ENCODE measurements at places on chromosomes 12 and 14. TPM values are rescaled to one million over a fixed set of nuclear protein-coding genes. Genes with fewer than 3 reads are reported as not detected.

DNA sequence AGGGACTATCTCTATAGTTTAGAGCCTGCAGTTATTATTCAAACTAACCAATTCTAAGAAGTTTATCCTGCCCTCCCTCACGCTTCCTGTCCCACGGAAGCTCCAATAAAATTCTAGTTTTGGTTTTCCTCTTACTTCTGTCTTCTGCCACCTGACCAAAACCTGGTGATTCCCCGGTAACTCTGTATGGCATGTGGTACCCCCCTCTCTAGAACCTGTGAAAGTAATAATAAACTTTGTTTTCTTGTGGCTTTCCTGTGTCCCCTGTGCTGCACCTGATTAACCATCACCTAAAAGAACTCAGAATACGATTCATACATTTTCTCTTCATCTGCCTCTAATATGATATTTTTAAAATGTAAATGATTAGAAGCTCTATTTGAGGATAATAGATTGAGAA lies 379.8 kb downstream of the APAF1 start:
- DNase-seq: no peak

DNA sequence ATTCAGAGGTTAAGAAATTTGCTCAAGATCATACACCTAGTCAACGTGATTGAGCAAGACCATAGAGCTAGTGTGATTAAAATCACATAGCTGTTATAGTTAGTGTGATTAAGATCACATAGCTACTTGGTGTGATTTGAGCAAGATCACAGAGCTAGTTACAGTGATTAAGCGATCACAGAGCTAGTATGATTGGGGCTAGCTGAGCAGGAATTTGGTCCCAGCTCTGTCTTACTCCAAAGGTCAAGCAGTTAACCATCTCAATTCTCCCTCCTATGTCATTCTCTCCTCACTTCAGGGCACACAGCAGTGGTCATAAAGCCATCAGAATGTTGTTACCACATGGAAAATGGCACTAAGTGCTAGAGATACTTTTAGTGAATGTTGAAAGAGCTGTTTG lies 158.2 kb downstream of the SPTSSA start:
- DNase-seq: no peak

GRCh38 chr12:52324153-52324444 lies 2.9 kb upstream of the KRT83 start:
- no peak for DNase-seq

The TMPRSS12 gene
- total RNA-seq: not detected

DNA sequence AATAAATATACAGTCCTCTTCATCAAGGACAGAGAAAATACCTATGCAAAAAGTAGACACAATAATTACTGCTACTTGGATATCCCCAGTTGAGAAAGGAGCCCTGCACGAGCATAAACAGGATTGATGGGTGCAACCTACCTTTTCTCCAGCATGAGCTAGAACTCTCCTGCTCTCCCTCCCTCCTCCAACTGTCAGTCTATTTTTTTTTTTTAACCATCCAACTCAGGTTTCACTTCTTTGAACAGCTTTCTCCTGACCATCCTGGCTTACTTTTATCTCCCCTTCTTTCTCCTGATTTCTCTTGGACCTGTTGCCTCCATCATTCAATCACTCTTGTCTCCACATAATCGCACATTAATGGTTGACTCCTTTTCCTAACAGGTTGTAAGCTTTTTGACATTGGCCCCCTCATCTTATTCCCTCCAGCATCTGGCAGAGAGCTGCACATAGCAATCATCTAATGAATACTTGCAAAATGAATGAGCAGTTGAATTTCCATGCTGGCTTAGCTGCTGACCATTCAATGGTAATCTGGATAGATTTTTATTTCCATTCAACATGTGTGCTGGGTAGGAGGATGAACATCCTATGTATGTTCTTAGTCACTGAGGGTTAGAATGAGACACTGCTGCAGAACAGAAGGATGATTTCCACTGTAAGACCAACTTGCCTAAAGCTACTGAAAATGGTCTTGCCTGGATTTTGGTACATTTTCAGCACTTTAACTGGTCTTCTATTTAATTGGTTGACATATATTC lies 24.4 kb downstream of the MYBPC1 start:
- no peak for DNase-seq

The AICDA gene
- not detected for total RNA-seq

GRCh38 chr14:65062096-65063075 lies 39.9 kb downstream of the MAX start:
- DNase-seq: no peak

The CLEC4C gene
- total RNA-seq: not detected

The KCNJ8 gene
- total RNA-seq: not detected

GRCh38 chr12:30515351-30515750 lies 180.3 kb downstream of the IPO8 start:
- no peak for DNase-seq

- DNase-seq: no peak
These were observed 16.0 kb downstream of the GNS start for GRCh38 chr12:64743206-64743605.

GRCh38 chr12:110349096-110349495 lies 54.4 kb downstream of the ANAPC7 start:
- no peak for DNase-seq

DNA sequence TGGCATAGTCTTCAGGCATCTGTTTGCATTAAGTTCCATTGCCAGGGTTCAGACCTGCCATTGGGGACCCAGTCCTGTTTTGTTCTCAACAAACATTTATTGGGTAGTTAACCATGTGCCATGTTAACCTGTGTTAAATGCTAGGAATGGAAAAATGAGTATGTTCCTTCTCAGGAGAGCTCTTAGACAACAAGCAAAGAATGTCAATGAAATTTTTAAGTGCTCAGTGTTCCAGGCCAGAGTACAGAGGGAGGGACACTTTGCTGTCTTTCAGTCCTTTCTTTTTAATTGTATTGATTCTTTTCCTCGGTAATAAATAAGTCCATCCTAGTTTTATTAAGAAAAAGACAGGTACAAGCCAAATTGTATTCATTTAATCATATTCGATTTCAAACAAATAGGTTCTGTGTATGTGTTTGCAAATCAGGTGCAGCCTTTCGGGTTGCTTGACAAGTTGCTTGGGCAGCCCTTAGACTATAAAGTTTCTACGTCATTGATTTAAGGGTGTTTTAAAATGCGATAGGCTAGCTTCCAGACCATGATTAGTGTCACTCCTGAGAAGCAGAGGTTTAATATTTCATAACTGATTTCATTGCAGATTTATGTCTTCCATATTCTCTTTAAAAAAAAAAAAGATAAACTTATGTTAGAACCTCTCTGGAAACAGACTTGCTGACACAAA lies 123.1 kb downstream of the DERA start:
- no peak for DNase-seq

- DNase-seq: no peak
These were observed 72.4 kb downstream of the RNF34 start for GRCh38 chr12:121472150-121472905.

DNA sequence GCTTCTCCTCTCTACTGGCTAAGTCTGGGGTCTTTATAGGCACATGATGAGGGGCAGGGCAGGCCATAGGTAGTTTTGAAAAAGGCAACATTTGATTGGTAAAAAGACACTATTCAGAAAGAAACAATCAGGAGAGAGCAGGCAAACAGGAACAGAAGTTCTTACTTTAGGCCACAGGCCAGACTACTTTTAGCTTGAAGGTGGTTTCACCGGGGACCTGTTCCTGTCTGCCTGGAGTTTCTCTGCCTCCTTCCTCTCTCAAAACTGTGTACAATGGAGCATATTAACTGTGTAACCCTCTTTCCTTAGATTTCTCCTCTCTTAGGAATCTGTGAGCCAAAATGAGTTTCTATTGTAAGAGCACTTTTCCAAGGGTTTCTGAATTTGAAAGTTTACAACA lies 167.9 kb upstream of the AVPR1A start:
- DNase-seq: no peak

The NFATC4 gene
- 76.3 TPM for total RNA-seq

DNA sequence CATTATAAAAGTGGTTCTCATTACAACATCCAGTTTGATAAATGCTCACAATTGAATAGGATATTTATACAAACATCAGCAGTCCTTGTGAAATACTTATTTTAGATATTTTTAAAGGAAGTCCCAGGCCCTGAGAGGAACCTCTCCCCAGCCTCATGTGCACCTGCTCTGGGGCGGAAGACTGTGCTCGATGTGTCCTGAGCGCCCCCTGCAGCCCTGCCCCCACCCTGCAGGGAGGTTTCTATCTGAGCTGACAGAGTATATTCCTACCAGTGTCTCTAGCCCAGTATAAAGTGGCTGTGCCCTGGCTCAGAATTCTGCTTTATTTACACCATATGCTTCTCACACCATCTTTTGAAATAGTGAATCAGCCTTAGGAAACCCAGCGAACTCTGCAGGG lies 1349.1 kb downstream of the TMEM121 start:
- no peak for DNase-seq

- DNase-seq: no peak
These were observed 199.8 kb downstream of the ALG10B start for GRCh38 chr12:38516418-38516817.

DNA sequence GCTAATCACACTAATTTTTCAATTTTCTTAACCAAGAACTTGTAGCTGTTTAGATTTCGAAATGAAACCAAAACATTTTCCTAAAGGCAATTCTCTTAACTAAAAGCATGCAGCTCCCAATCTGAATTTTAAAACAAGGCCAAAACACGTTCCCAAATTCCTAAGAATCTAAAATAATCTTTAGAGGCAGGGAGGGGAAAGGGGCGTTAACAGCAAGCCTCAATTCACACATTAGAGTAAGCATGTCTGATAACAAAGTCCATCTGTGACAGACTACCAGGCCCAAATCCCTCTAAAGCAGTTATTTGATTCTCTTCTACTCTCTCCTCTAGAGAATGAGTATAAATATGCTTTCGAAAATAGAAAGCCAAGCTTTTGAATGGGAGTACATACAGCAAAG lies 754 bp downstream of the ATG14 start:
- no peak for DNase-seq

GRCh38 chr14:36443374-36443773 lies 76.7 kb downstream of the NKX2-1 start:
- DNase-seq: no peak

GRCh38 chr12:51867796-51868428 lies 19.4 kb upstream of the FIGNL2 start:
- DNase-seq: no peak

The PROX2 gene
- total RNA-seq: not detected

DNA sequence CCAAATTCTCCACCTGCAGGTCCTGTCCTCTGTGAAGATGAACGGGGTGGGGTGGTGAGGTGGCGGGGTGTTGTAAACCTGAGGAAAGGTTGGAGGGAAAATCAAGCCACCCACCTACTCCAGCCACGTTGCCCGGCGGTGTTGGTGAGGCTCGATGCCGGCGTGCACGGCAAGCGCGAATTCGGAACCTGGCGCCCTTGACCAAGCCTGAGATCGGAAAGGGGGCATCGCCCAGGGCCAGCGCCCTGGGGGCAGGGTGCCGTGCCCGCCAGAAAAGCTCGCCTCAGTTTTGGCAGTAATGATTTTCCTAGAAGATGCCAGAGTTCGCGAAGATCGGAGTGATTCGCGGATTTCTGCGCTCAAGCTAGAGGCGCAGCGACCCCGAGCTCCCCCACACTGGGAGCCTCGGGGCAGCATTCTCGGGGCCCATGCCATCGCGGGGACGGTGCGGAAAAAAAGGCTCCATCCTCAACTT lies 817 bp downstream of the STXBP6 start:
- DNase-seq: peak; percentile 3

DNA sequence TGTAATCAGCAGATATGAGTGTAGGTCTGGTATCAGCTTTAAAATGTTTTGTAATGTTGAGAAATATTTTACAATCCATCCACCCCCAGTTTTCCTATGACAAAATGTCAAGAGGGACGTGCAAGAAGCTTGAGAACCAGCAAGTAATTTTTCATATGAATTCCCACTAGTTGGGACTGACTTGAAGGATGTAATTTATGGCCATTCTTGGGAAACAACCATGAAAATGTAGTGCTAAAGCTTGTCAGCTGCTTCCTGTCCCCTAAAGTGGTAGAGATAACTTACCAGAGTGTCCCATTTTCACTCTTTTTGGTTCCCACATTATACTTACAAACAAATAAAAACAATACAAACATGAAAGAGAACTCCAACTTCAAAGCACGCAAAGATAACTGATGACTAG lies 63.9 kb downstream of the RERG start:
- DNase-seq: no peak

GRCh38 chr12:8612629-8613028 lies at the start of gene AICDA:
TSS of gene AICDA (minus strand) at chr12:8612859. CDS start at chr12:8612767, 92 bp downstream.
- DNase-seq: no peak

The PRKAG1 gene
- 48.8 TPM for total RNA-seq

The KIF5A gene
- total RNA-seq: not detected

DNA sequence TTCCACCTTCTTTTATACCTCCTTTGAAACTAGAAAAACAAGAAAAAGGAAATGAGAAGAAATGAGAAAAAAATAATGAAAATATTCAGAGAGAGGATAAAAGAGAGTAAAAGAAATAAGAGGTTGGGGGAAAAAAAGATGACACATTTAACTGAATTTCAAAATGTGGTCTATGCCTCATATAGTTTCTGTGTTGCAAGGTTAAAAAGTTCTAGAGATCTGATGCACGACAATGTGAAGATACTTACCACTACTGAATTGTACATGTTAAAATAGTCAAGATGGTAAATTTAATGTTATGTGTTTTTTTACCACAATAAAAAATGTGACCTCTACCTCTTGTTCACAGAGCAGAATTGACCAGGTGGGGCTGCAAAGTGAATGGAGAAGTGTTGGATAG lies 314.8 kb upstream of the OR4E1 start:
- DNase-seq: no peak

DNA sequence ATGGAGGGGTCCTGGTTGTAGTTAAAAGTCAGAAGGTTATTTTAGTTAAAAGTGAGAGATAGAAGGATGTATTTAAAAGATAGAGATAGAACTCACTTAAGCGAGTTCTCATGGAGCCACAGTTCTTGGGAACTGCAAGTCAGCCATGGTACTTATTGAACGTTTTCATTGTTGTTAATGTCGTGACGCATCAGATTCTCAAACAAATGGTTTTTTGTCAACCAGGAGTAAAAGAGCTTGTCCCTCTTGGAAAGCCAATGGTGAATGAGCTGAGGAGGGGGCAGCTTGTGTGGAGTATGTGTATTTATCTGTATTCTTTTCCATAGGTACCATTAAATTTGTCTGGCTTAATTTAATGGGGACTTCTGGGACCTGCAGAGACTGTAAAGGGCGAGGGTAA lies 68.6 kb downstream of the FIGNL2 start:
- DNase-seq: no peak

- no peak for DNase-seq
These were observed 1973.0 kb upstream of the FLRT2 start for GRCh38 chr14:83556746-83557453.

The GALNT6 gene
- total RNA-seq: 73.0 TPM

DNA sequence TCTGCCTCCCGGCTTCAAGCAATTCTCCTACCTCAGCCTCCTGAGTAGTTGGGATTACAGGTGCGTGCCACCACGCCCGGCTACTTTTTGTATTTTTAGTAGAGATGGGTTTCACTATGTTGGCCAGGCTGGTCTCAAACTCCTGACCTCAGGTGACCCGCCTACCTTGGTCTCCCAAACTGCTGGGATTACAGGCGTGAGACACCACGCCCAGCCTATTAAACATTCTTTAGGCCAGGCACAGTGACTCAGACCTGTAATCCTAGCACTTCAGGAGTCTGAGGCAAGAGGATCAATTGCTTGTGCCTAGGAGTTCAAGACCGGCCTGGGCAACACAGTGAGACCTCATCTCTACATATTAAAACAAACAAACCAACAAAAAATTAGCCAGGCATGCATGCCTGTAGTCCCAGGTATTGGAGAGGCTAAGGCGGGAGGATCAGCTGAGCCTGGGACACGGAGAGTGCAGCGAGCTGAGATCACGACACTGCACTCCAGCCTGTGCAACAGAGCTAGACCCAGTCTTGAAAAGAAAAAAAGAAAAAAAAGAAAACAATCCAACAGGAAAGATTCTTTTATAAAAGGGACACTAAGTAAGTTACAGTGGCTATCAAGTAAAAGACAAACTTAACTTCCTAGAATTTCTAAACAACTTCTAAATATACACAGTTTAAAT lies 70.2 kb downstream of the HECTD1 start:
- no peak for DNase-seq

The DPPA3 gene
- total RNA-seq: not detected

Data from PC-9 (cell line).